A673 (cell line): ENCODE measurements at places on chromosomes 1 and 21. TPM values are rescaled to one million over a fixed set of nuclear protein-coding genes. Genes with fewer than 3 reads are reported as not detected.

GRCh38 chr1:4976859-4977440 lies 322.5 kb downstream of the AJAP1 start:
- H3K27me3 ChIP-seq = no peaks in the 10 kb centered on the region
- no peak for DNase-seq
- H3K4me1 ChIP-seq = no peaks in the 10 kb centered on the region
- no peak overlapping the region for H3K27ac ChIP-seq
- H3K4me3 ChIP-seq = no peak overlapping the region
- H3K36me3 ChIP-seq = no peaks in the 10 kb centered on the region

- H3K36me3 ChIP-seq = no peaks in the 10 kb centered on the region
- no peaks in the 10 kb centered on the region for H3K4me1 ChIP-seq
- H3K27ac ChIP-seq = no peak overlapping the region
- peaks cover 63% of the 10 kb centered on the region for H3K27me3 ChIP-seq
Observed at GRCh38 chr1:37036667-37037053, 2.3 kb upstream of the GRIK3 start.

DNA sequence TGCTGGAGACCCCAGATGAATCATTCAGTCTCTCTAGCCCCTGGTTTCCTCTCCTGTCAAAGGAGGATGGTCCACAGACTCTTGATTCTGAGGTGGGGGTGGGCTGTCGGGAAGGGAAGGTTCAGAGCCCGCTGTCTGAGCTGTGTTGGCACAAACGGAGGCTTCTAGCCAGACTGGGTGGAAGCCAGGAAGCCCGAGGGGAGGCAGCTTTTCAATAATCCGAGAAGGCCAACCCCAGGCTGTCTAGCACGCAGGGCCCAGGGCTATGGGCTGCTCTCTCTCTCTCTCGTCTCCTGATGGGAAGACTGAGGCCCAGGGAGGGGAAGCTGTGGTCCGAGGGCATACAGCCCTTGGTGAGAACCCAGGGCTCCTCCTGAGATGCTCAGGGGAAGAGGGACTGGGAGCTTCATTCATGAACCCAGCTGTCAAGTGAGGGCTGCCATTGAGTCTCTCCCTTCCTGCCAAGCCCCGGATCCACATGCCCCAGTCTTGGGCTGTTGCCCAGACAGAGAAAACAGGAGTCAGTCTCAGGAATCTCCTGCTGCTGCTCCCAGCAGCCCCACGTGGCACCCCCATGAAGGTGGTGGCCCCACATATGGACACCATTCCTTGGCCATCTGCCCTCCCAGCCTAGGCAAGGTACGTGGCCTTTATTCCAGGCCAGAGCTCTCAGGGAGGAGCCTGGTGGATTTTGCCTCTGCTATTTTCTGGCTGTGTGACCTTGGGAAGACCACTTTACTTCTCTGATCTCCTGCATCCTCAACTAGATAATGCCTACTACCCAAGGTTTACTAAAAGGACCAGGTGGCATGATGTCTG lies 44.4 kb downstream of the RAP1GAP start:
- H3K27me3 ChIP-seq = no peaks in the 10 kb centered on the region
- peaks cover 48% of the 10 kb centered on the region for H3K4me1 ChIP-seq
- H3K4me3 ChIP-seq = no peak overlapping the region
- peak overlapping the region; percentile 64 for H3K27ac ChIP-seq

- H3K27ac ChIP-seq = no peak overlapping the region
- no peak for DNase-seq
- H3K4me1 ChIP-seq = peaks cover 21% of the 10 kb centered on the region
- no peaks in the 10 kb centered on the region for H3K36me3 ChIP-seq
- no peaks in the 10 kb centered on the region for H3K27me3 ChIP-seq
Observed at GRCh38 chr1:211762206-211762605, 68.4 kb downstream of the LPGAT1 start.

Gene CXADR
- total RNA-seq = 15.2 and 17.7 TPM in 2 replicates

- peaks cover 24% of the 10 kb centered on the region for H3K36me3 ChIP-seq
- no peak overlapping the region for H3K27ac ChIP-seq
- H3K4me3 ChIP-seq = no peak overlapping the region
- peaks cover 8% of the 10 kb centered on the region for H3K4me1 ChIP-seq
- no peak for DNase-seq
Observed at GRCh38 chr1:16443975-16444770, 3.6 kb downstream of the NECAP2 start.

Gene LCA5L
- total RNA-seq = 0.69 and 1.3 TPM in 2 replicates

- no peak overlapping the region for H3K4me3 ChIP-seq
- no peaks in the 10 kb centered on the region for H3K36me3 ChIP-seq
- H3K4me1 ChIP-seq = no peaks in the 10 kb centered on the region
- H3K27me3 ChIP-seq = peaks cover 5% of the 10 kb centered on the region
Observed at GRCh38 chr1:65478379-65479026, 58.0 kb downstream of the LEPR start.

DNA sequence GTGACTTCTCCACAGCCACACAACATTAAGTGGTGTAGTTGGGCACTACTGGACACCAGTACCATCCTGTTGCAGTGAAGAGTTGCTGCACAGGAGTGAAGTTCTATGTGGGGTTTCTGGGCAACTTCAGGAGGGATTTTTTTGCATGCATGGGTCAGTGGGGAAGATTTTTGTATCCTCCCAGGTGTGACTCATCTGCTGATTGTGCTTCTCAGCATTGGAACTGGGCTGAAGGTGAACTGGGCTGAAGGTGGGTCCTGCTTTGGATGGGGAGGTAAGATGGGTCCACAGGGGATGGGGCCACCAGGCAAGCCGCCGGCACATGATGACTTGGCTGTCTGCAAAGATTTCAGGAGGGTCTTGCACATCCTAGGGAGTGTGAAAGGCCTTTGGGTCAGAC lies 2.6 kb downstream of the SERINC2 start:
- H3K36me3 ChIP-seq = no peaks in the 10 kb centered on the region
- peaks cover 46% of the 10 kb centered on the region for H3K27me3 ChIP-seq
- H3K27ac ChIP-seq = no peak overlapping the region
- peaks cover 8% of the 10 kb centered on the region for H3K4me1 ChIP-seq
- no peak for DNase-seq

- H3K27me3 ChIP-seq = peaks cover 14% of the 10 kb centered on the region
- peaks cover 9% of the 10 kb centered on the region for H3K4me1 ChIP-seq
- H3K27ac ChIP-seq = no peak overlapping the region
- H3K4me3 ChIP-seq = no peak overlapping the region
- no peak for DNase-seq
- no peaks in the 10 kb centered on the region for H3K36me3 ChIP-seq
Observed at GRCh38 chr1:206662396-206663092, 22.2 kb upstream of the MAPKAPK2 start.

DNA sequence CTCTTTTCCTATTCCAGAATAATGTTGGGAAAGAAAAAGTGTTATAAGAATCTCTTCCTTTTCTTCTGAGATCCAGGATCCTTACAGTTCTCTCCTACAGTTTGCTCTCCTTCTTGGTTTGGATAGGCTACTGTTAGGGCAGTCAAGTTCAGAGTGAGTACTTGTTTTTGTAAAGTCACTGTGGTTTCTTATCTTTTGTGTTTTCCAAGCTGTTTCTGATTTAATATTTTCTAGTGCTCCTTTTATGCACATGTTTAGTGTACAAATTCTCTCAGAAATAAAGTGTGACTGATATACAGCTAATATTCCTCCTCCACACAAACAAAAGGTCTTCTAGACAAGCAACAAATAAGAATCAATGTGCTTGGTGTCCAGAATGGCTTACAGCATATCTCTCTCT lies 107.7 kb downstream of the BACH1 start:
- no peak overlapping the region for H3K27ac ChIP-seq
- no peak for DNase-seq
- H3K4me1 ChIP-seq = peaks cover 5% of the 10 kb centered on the region
- no peak overlapping the region for H3K4me3 ChIP-seq
- no peaks in the 10 kb centered on the region for H3K27me3 ChIP-seq

Gene CA14
- 2.0 and 2.2 TPM in 2 replicates for total RNA-seq
